Nucleus accumbens (tissue), 56 donors: ENCODE measurements at places on chromosomes 4 and X.

DNA sequence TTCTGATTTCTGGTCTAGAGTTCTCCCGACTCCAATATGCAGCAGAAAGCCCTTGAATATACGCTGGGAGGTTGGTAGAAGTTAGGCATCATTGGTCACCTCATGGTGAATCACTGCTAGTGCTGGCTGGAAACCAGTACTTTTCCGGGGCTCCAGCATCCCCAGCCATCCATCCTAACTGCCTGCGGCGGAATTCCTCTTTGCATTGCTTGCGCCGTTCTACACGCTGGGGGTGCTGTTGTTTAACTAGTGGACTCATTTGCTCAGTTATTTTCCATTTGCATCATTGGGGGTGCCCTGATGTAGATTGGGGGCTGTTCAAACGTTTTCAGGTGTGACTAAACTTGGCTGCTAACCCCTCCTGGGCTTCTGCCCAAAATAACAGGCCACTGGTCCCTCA is 23.3 kb upstream of the GPR50 start:
- DNase-seq = no peak

DNA sequence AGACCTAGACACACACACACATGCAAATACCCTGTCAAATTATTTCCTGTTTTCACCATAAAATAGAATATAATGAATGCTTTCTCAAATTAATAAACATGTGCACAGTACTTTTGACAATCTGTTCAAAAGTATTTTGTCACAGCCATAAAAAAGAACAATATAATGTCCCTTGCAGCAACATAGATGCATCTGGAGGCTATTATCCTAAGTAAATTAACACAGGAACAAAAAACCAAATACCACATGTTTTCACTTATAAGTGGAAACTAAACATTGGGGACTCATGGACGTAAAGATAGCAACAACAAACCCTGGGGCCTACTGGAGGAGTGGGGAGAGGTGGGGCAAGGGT is 15.5 kb downstream of the RAB40A start:
- DNase-seq = no peak

GRCh38 chr4:173591760-173592159 is 61.7 kb upstream of the HAND2 start:
- no peak for DNase-seq

DNA sequence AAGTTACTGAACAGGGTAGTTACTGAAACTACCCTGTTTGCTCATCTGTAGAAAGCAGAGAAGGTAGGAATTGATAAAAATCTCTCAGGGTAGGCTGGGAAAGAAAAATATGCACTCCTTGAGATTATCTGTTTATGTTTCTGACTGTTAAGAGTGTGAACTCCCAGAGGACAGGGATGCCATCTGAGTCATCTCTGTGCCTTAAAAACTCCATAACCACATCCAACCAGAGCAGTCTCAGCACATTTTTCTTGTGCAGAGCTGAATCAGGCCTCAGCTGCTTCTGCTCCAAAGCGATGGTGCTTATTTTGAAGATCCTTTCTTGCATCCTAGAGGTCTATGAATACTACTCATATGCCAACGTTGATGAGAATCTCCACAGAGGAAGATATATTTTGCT is 9.9 kb downstream of the CENPVL3 start:
- no peak for DNase-seq

DNA sequence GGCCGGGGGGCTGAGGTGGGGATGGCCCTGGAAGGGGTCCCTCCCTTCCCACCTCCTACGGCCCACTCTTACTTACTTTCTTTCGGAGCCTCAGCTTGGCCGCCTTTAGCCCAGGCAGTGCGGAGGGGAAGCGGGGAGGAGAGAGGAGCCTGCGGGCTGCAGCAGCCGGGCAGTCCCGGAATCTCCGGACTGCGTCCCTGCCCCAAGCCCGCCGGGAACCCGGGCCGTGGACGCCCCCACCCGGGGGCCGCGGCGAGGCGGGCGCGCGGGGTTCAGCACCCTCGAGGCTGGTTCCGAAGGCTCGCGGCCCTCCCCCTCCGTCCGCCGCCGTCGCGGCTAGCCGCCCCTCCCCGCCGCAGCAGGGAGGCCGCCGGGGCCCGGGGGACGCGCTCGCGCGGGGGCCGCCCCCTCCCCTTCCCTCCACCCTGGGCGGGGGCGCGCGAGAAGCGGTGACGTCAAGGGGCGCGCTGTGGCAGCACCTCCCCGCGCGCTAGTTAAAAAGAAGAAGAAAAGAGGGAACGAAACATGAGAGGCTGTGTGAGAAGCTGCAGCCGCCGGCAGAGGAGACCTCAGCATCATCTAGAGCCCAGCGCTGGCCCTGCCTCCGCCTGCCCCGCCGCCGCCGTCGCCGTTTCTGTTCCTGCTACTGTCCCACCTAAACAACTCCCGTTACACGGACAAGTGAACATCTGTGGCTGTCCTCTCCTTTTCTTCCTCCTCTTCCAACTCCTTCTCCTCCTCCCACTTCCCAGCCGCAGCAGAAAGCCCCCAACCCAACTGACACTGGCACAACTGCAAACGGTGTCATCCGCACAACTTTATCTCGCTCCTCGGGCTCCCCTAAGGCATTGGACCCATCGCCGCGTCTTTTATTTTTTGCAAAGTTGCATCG is at the start of gene HHIP:
Gene HHIP (plus strand): TSS at position 526 of the 892 bp plus-strand sequence. CDS start 520 bp downstream, outside the sequence.
- peak; percentile 85 for DNase-seq

- no peak for DNase-seq
Observed at GRCh38 chrX:130552444-130553073, 150.8 kb downstream of the RBMX2 start.

- no peak for DNase-seq
Observed at GRCh38 chrX:55778322-55778721, 60.8 kb downstream of the RRAGB start.

GRCh38 chr4:2394528-2394927 is 23.9 kb downstream of the ZFYVE28 start:
- DNase-seq = no peak

DNA sequence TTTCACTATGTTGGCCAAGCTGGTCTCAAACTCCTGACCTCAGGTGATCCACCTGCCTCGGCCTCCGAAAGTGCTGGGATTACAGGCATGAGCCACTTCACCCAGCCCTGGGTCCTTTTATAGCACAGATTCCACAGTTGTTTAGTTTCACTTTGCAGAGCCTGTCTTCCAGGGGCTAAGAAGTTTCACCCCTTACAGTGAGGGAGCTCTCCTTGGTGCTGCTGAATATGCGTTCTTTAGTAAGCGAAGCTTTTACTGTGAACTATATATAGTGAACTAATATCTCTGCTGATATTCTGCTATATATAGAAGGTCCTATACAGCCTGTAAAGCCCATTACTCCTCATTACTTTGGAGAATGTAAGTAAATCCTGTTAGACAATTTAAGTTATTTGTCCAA is 4.2 kb downstream of the TCEAL6 start:
- no peak for DNase-seq

- no peak for DNase-seq
Observed at GRCh38 chr4:89296896-89297295, 10.7 kb downstream of the GPRIN3 start.

DNA sequence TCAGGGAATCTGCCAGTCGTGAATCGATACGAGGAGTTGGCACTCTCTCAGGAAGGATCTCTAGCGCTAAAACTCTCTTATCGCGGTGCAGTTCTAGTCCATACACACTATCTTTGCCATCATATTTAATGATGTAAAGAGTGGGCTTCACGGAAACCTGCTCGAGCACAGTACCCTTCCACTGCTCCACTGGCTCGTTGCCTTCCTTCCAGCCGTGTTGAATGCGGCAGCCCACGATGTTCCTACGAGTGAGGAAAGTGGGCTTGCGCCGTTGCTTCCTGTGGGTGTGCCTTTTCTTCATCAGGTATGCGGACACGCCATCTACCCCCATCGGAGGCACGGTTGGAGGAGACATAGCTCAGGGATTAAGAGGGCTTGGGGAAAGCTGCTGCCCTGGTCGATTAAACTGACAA is 661 bp downstream of the SPIN4 start:
- no peak for DNase-seq

DNA sequence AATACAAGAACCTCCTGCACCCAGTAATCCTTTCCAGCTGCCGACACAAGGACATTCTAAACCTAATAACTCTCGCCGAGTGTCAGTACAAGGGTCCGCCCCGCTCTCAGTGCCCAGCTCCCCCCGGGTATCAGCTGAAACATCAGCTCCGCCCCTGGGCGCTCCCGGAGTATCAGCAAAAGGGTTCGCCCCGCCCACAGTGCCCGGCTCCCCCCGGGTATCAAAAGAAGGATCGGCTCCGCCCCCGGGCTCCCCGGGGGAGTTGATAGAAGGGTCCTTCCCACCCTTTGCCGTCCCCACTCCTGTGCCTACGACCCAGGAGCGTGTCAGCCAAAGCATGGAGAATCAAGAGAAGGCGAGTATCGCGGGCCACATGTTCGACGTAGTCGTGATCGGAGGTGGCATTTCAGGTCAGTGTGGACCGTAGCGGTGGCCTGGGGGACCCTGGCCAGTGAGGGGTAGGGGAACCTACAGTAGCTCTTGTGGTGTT is at the start of gene MAOA:
Gene MAOA (plus strand): TSS at position 295 of the 490 bp plus-strand sequence. CDS start 43 bp downstream, at position 338.
- no peak for DNase-seq

- DNase-seq = no peak
Observed at GRCh38 chr4:3740256-3740655, 25.9 kb upstream of the ADRA2C start.

- DNase-seq = no peak
Observed at GRCh38 chr4:26074712-26075430, 160.9 kb downstream of the SMIM20 start.

DNA sequence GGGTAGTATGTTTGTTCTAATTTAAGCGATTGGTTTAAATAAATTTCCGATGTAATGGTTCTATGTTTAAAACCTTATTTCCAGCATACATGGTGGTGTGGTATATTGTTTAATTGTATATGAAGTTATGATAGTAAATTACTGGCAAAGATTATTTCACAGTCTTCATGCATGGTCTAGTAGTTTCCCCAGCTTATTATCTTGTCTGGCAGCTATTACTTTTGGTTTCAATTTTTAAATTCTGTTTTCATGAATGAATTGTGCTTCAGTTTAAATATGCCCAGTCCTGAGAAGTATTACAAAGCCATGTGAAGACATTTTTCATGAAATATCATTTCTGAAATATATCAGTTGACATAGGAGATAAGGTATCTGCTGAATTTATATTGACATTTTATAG is 6.3 kb downstream of the ALG13 start:
- no peak for DNase-seq

DNA sequence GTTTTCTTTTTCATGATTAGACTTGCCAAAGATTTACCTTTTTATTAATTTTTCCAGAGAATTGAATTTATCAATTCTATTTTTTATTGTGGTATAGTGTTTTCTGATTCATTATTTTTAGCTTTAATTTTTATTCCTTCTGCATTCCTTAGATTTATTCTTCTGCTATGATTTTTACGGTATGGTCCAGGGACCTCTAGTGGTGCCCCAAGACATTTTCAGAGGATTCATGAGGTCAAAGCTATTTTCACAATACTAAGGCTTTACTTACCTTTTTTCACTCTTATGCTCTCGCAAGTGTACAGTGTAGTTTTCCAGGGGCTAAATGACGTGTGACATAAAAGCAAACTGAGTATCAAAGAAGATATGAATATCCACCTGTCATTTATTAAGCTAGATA is 8.0 kb downstream of the RADX start:
- no peak for DNase-seq

GRCh38 chr4:56375458-56375857 is 11.8 kb downstream of the AASDH start:
- DNase-seq = no peak

DNA sequence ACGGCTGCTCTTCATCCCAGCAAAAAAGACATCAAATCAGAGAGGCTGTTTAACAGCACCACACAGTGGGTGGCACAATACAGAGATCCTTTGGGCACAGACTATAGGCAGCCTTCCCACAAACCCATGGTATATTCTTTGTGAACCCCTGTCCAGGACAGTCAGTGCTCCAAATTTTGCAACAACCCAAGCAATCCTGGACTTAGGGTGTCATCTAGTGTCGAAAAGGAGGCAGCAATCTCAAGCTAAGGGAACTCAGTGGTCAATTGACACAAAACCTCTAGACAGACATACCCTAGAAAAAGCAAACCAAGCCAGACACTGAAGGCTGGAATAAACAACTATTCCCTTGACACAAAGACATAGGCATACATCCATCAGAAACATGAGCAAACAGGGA is 137.4 kb downstream of the BMP15 start:
- DNase-seq = no peak

DNA sequence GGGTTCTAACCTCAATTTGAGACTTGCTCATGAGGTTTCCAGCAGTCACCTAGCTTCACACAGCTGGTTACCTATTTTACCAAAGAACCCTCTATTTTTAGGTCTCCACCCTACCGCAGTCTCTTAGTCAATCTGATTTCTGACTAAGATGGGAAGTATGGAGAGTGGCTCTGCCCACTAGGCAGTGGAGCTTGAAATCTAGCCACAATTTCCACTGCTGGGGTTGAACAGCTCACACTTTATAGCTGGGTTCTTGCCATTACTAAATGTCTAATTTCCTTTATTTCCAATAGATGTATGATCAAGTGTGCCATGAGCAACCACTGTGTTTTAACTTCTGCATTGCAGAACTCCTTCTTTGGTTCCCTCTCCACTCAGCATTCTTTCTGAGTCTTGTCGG is 43.1 kb downstream of the GASK1B start:
- no peak for DNase-seq

GRCh38 chr4:181225616-181226261 is 1017.5 kb upstream of the TENM3 start:
- DNase-seq = no peak

GRCh38 chr4:79078339-79078738 is 139.1 kb upstream of the PAQR3 start:
- no peak for DNase-seq

GRCh38 chrX:97332963-97333362 is 449.3 kb downstream of the RPA4 start:
- DNase-seq = no peak

DNA sequence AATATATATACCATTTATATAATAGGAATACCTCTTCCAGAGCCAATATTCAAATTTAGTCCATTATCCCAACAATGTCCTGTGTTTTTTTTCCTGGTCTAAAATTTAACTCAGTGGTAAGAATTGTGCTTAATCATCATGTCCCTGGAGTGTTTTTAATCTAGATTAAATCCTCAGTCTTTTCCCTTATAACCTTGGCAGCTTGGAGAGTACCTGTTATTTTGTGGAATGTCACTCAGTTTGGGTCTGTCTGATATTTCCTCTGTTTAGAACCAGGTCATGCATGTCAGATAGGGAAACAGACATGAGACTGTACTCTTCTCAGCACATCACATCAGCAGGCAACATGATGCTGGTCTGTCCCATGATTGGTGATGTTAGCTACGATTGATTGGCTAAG is 96.6 kb downstream of the HPGD start:
- DNase-seq = no peak

- DNase-seq = peak; percentile 1
Observed at GRCh38 chr4:180160195-180160983, 2082.8 kb upstream of the TENM3 start.

DNA sequence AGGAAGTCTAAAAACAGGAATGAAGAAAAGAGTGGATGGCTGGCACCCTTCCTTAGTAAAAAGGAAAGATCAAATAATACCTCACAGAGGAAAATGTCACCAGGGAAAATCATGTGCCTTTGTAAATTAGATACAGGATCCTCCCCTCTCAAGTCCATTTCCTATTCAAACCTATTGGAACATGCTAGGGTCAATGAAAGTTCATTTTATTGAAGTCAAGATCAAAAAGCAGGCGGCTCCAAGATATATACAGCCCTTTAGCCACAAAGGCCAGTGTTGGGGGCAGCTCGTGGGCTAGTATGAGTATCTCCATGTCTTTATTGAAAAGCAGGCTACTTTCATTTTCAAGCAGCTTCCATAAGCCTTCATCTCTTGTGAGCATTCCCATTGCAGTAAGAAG is 141.1 kb downstream of the QDPR start:
- DNase-seq = no peak
